Dorsolateral prefrontal cortex (tissue), 122 donors: ENCODE measurements at places on chromosomes 5 and 9.

DNA sequence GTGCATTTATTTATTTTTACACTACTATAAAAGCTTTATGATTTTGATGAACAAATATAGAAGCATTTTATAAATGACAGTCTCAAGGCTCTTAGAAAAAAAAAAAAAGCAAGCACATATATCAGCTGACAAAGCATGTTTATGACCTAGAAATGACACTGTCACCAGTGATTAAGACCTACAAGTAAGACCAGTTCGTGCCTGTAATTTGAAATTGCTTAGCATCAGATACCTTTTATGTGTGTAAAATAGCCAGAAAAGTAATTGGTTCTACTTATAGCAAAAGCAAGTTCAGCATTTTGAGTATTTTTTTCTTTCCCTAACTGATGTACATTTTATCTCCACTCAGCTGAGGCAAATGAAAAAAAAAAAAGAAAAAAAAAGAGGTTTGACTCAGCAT lies 808.4 kb downstream of the CDH18 start:
- no peak for DNase-seq

DNA sequence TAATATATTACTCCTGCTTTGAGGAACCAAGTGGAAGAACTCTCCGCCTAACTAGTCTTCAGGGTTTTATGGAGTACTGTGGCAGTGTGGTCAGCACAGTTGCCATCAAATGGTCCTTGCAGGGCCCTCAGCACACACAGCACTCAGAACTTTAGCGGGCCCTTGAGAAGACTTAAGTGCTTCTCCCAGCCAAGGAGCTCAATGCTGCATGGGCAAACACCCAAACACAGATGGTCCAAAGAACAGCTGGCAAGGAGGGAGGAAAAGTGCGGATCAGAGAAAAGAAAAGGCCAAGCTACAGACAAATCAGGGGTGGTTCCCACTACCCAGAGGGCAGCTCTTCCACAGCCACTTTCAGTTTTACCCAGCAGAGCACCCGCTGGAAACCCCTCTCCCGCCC lies 98.6 kb downstream of the SPOCK1 start:
- DNase-seq: no peak

DNA sequence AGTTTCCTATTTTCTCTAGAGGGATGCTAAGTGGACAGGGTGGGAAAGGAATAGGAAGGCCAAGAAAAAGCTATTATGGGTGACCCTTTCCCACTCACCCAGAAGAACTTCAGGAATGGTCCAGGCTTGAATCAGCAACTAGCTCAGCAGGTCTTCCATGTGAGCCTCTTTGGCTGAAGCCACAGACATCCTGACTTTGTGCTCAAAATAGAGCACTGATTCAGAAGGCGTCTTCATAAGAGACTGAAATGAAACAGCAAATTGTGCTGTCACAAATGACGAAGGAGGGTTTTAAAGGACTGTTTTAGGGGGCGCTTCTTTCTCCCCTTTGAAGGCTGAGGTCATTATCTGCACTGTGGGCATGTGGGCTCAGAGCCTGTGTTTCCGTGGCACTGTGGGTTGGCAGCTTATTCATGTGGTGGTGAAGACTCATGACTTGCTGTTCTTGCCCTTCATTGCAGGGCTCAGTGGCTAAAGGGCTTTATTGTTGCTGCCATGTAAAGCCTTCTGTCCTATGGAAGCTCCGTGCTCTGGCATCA lies 65.8 kb upstream of the NFIL3 start:
- no peak for DNase-seq

- no peak for DNase-seq
These were observed 32.4 kb upstream of the IL33 start for GRCh38 chr9:6183227-6183551.

DNA sequence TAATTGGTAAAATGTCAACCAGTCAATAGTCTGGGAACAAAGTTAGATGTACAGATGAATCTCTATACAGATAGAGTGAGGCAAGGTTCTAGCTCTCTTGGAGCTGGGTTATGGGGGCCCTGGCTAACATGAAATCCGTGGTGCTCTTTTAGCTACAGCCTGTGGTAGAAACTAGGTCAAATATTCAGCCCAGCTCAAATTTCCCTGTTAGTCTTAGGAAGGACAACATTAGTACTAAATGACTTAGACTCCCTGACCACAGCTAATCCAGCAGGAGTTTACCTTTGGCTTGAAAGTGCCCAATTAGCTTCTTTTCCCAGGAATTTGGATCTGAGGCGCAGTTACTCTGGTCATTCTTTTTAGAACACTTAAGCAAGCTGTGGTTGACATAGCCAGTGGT lies 170.5 kb downstream of the DMRTA1 start:
- DNase-seq: no peak

DNA sequence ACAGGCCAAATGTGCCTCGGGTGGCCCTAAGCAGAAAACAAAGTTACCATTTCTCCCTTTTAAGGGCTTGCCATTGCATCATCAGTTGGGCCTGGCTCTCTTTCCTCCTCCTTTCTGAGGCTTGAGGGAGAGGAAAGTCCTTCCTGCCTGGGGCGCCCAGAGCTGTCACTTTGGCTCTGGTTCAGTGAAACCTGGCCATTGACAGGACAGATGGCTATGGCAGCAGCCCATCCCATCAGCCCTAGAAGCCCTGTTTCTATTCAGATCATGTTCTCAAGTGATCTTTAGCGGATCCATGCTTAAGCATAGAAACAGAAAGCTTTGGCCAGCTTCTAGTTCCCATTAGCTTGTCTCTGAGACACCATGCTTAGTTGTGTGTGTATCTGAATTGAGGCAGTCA lies 293.4 kb downstream of the YTHDC2 start:
- DNase-seq: no peak

DNA sequence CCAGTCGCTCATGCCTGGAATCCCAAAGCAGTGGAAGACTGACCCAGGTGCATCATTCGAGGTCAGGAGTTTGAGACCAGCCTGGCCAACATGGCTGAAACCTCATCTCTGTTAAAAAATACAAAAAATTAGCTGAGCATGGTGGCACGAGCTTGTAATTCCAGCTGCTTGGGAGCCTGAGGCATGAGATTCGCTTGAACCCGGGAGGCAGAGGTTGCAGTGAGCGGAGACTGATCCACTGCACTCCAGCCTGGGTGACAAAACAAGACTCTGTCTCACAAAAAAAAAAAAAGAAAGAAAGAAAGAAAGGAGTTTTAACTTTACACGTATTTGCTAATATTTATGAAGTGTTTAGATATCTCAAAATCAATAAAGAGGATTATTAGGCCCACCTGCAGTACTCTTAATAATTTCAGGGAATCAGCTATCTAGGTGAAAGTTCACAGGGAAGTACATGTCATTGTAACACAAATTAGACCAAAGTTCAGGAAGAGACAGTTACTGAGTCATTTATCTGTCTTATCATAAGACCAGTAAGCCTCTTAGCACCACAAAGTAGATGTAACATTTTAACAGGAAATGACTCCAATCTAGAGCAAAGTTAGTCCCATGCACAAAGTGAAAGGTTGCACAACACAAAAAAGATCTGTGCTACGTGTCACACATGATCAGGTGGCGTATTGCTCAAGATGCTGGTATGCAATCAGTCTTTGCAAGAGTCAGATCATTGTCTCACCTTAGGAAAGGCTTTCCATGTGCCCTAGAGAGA lies 34.1 kb upstream of the PLIN2 start:
- DNase-seq: no peak

GRCh38 chr9:135590486-135591079 lies 29.0 kb downstream of the PAEP start:
- DNase-seq: no peak

DNA sequence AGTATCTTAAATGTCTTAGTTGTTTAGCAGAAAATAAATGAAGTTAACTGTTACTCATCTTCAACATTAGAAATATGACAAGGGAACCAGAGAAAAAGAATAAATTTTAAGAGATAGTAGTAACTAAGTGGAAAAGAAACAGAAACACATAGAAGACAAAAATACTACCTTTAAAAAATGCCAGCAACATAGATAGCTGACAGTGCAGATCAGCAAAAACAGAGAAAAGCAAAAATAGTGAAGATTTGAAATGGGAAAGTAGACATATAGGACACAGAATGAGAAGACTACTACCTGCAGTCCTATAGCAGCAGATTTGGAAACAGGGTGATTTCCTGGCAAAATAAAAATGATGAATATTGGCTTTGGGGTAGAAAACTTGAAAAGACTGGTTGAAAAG lies 48.5 kb downstream of the ICE1 start:
- no peak for DNase-seq

DNA sequence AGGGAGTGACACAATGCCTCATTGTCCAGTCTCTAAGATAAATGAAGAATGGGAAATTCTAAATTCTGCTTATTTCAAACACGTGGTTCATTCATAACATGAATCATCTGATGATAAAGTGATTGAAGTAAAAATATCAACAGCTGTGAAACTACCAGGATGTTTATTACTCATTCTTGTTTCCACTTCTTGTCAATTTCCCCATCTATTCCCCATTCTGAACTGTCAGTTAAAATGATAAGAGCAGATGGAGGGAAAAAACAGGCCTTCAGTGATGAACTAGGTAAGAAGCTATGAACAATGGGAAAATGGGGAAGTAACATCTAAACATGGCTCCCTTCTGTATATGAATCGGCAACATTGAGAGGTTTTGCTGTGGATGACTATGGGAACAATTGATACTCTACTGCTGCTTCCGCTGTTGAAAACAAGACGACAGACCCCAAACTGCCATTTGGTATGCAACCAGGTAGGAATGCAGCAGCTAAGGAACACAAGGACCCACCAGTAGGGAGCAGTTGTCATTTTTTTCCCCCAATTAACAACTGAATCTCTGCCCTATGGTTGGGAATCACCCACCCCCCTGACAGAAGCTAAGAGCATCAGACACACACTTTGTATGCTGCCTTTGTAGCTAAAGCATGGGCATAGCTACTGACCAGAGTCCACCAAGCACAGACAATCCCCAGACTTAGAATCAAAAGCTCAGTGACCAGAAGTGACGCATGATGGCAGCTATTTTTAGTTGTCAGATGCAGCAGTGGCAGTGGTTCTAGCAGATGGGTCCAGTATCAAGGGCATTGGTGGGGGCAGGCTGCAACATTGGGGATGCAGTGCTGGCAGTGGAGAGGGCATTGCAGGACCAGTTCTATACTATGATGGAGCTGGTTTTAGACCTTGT lies 52.9 kb upstream of the ZNF366 start:
- no peak for DNase-seq

- DNase-seq: no peak
These were observed 62.2 kb upstream of the ZNF462 start for GRCh38 chr9:106800701-106801270.

- DNase-seq: no peak
These were observed 95.5 kb downstream of the PDE8B start for GRCh38 chr5:77305956-77306355.

GRCh38 chr5:113250341-113250953 lies 184.3 kb downstream of the TSSK1B start:
- DNase-seq: no peak

DNA sequence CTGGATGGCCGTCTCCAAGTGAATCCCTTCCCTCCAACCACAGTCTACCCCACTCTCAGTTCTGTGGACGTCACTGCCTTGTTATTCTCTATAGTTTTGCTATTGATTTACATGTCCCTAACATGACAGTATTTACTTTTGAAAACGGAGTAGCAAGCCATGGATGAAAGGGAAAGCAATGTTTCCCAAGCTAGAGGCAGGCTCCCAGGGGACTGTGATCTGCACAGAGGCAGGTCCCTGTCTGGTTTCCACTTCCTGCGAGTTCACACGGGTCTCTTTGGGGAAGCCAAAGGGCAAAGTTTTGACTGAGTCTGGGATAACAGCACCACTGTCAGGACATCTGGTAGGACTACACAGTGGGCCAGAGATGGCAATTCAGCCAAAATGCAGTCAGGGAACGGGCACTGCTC lies 12.7 kb downstream of the C9orf153 start:
- no peak for DNase-seq

GRCh38 chr9:4167079-4167671 lies 132.7 kb downstream of the GLIS3 start:
- no peak for DNase-seq

DNA sequence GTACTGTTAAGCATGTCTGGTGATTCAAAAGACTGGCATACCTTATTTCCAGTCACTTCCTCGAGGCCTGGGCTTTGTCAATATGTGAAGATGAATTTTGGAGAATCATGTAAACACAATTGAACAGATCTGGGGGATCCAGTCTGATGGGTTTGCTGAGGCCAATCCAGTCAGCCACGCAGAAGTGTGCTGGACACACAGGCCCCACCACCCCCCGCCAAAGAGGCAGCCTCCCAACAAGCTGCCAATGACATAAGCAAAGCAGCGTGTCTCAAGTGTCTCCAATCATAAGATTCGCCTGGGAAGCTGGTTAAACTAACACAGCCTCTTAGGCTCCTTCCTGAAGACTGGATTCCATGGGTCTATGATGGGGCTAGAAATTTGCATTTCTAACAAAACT lies 192.9 kb upstream of the KLF9 start:
- no peak for DNase-seq

GRCh38 chr9:105842023-105842644 lies 147.8 kb downstream of the TMEM38B start:
- DNase-seq: no peak

- no peak for DNase-seq
These were observed 391.5 kb downstream of the FGF10 start for GRCh38 chr5:43997647-43998272.
